Esophagus squamous epithelium (tissue), 5 donors: ENCODE measurements at places on chromosomes 12 and 14.

- no peak for DNase-seq
These were observed 107.0 kb downstream of the PTCSC3 start for GRCh38 chr14:36069535-36069900.

DNA sequence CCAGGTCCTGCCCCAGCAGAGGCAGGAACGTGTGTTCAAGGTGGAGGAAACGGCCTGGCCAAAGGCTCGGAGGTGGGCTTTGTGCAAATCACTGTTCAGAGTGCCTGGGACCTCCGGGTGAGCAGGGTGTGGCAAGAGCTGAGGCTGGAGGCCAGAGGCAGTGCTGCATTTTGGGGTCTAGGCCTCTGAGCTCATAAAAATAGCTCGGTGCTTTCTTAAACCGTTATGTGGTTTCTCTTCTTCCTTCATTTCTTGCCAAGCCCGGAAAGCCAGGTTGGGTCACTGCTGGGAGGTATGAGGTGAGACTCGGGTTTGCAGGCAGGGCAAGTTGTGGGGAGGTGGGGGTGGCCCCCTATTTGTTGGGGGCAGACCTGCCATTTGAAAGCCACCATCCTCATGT lies 178.8 kb upstream of the MYL2 start:
- DNase-seq: no peak

DNA sequence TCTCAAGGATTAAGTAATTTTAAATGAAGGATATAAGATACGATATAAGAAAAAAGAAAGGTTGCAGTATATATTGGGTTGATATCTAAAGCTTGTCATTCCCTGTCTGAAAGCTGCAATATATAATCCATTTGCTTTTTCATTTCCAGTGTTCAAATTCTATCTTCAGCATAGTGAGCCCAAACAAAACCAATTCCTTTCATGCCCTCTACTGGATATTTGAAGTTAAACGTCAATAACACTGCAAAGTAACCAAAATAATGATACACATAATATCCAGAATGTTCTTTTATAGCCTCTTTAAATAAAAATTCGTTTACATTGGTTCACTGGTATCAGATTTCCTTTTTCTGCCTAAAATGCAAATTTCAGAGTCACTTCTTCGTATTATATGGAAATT lies 64.5 kb upstream of the DAAM1 start:
- DNase-seq: no peak

- no peak for DNase-seq
These were observed 402.8 kb downstream of the AEBP2 start for GRCh38 chr12:19842116-19842515.

DNA sequence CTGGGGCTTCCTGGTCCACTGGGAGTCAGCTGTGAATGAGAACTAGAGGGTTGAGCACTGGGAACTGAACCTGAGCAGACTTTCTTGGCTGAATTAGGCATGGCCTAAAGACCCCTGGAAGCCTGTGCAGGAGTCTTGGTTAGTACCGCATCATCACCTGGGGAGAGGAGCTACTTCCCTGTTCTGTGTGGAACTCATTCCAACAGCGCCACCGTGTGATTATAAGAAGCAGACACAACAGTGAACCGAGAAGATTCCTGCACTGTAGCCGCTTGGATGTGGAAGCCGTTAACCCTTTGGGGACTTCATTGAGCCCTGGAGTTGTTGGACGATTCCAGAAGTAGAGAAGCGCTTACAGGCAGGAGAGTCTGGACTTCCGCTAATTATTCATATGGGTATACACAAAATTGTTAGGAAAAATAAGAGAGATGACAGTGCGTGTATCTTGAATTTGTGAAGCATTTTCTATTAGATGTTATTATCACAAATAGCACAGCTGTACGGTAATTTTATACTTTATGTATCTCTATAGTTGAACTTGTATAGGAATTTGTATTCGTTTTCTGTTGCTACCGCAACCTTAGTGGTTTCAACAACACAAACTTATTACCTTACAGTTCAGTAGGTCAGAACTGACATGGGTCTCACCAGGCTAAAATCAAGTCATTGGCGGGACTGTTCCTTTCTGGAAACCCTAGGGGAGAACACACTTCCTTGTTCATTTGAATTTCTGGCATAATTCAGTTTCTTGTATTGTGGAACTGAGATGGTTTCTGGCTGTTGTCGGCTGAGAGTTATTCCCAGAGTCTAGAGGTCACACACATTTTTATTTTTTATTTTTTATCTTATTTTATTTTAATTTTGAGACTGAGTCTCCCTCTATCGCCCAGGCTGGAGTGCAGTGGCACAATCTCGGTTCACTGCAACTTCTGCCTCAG lies 100.7 kb downstream of the C2CD5 start:
- peak; percentile 2 for DNase-seq

DNA sequence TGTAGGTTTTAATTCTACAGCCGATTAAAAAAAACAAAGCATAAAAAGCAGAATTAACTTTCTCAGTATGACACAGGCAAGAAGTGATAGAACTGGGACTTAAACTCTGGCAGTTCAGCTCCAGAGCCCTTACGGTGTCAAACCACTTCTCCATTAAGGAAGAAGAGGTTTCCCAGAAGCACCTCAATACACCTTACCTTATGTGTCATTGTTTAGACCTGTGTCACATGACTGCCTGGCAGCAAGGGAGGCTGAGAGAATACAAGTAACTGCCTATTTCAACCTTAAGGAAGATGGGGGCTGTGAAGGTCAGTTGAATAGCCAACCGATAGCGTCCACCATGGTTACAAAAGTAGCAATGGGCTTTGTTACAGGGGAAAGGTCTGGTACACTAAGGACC lies 54.6 kb upstream of the ARHGAP5 start:
- no peak for DNase-seq

DNA sequence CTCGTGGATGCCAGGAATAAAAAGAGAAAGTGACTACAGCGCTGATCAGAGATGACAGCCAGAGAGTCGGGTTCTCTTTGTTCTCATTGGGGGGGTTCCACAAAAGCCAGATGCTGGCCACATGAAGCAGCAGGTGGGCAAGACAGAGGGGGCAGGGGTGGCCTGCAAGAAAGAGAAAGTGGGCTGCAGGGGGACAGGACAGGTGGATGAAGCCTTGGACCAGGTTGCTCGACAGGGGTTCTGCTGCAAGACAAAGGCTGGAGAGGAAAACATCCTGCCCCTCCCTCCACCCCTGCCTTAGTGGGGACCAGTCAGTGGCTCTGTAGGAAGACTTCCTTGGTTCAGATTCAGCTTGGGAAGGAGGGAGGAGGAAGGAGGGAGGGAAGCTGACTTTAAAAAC lies 126.2 kb downstream of the KSR2 start:
- no peak for DNase-seq

DNA sequence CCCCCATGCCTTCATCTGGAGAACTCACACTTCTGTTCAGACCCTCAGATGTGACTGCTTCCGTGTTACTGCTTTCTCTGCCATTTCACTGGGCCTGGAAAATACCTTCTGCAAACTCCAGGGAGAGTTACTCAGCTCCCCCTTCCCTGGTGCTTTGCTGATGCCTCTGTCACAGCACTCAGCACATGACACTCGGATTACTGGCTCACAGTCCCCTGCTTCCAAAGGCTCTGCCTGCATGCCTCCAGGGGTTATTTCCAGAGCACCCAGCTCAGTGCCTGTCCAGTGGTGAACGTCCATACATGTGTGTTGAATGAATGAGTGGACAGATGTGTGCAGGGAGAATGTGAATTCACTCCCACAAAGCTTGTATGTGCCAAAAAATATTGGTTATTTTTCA lies 237.2 kb upstream of the FKBP4 start:
- DNase-seq: no peak

DNA sequence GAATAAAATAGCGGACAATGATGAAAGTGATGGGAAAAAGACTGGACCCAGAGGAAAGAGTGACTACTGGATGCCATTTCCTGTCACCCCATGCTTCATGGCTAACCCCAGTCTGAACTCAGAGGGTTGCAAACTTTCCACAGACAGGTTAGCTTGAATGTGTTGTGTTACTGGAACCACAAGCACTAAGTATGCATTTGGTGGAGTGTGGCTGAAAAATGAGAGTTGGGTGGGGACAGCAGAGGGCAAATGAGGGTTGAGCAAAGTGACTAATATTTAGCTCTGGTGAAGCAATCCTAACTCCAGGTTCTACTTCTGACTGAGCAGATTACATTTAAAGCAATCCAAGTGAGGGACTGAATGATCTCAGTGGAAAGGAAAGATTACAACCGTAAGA lies 1.6 kb downstream of the SLC16A7 start:
- no peak for DNase-seq

GRCh38 chr14:63650256-63650952 lies 8.7 kb upstream of the WDR89 start:
- DNase-seq: no peak

DNA sequence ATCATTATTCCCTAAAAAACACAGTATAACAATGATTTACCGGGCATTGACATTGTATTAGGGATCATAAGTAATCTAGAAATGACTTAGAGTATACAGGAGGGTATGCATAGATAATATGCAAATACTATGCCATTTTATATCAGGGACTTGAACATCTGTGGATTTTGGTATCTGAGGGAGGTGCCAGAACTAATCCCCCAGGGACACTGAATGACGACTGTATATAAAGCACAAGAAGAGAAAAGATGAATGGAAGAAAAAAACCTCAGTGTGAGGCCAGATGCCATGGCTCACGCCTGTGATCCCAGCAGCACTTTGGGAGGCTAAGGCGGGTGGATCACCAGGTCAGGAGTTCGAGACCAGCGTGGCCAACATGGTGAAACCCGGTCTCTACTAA lies 25.5 kb upstream of the COX6A1 start:
- DNase-seq: no peak

DNA sequence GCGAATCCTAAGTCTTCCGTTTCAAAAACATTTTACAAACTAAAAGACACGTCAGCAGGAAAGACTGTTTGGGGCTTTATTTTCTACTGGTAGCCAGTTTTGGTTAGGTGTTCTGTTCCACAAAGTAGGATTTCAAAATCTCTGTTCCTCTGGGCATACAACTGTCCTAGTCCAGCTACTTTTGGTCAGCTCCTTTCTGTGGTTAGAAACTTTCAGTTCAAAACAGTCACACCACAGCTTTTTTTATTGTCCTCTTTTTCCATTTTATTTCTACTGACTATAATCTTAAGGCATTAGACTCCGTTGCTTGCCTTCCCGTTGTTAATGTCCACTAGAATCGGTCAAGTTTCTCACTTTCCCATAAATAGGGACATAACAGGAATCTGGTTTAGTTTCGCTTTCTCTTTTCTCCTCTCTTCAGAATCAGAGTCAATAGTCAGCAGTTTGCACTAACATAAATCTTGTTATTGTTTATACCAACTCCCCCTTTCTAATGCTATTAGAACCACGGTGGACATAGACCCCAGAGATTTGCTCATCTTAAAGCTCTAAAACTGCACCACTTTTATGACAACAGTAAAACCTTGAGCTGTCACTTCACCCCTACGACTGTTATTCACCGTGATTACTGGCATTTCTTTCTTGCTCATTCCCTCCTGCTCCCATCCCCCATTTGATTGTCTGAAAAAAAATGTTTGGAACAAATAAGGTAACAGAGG lies 41.5 kb upstream of the NPAS3 start:
- no peak for DNase-seq

DNA sequence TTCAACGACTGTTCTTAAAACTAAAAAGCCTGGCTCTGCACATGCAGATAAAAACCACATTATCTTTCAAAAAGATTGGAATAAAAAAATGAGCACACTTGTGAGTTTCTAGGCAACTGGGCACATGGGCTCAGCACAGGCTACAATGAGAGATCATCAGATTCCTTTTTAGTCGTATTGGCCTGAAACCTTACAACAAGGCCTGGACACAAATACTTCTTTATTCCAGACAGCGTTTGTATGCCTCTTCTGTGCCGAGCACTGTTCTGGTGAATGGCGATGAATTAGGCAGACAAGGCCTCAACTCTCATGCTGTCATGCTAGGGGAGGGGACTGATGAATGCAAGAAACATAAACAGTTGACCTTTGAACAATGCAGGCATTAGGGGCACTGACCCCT lies 463.0 kb downstream of the AACS start:
- no peak for DNase-seq

GRCh38 chr14:85024931-85025330 lies 505.0 kb upstream of the FLRT2 start:
- DNase-seq: no peak
